ENCODE measurements at places on chromosomes 1 and 21.
A peak's percentile ranks its signal among the peaks of the same experiment; 100 is the strongest.

DNA sequence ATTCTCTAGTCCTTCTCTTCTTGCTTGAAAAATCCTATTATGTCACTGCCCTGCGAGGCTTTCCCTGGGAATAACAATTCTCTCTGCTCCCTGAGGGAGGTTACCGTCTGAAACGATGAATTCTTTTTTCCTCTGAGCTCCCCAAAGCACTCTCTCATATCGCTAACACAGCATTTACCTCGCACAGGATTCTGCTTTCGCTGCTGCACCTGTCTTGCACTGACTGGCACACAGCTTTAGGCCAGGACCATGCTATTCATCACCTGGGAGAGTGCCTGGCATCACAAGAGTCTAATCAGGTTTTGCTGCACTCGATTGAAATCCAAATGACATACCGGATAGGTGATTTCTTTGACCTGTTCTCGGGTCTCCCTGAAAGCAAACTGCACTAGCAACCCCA lies 52.8 kb upstream of the GNG4 start:
- no peak for DNase-seq

DNA sequence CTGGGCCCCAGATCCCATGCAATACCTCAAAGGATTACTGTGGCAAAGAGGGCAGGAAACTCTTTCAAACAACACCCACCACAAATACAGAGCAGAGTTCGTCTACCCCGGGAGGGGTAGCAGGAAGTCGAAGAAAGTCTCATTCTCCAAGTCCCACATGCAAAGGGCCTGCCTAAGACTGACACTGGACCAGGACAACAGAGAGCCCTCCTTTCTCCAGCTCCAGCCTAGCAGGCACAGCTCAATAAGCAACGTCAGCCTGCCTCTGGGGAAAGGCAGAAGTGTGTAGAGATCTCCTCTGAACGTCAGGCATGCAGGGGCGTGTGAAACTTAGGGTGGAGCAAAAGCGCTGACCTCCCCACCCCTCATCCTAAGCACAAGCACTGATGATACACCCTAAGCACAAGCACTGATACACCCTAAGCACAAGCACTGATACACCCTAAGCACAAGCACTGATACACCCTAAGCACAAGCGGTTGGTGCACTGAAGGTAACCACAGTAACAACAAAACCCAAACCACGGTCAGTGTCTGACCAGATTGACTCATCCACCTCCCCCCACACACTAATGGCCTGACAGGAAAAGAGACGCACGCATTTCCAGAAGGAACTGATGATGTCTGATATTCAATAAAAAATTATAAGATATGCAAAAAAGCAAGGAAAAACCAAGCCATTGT lies 1.3 kb downstream of the KRTAP12-3 start:
- peak; percentile 15 for DNase-seq

GRCh38 chr1:205044741-205045140 lies 1.7 kb downstream of the CNTN2 start:
- no peak for DNase-seq

DNA sequence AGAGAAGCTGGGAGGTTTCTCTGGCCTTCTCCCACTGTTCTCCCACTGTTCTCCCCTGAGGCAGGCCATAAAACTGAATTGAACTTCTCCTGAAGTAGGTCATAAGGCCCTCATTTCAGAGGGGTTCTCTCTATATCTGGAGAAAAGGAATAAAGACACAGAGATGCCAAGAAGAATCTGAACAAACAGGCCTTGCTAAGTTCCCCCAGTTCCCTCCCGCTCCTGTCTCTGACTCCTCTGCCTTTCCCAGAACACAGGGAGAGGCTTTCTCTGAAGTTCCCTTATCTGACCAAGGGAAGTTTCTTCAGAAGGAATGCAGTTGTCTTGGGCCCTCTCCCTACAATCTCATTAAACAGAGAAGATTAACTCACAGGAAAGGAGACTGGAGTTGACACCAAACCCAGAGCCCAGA lies 83.4 kb downstream of the SLC16A1 start:
- peak; percentile 69 for DNase-seq

DNA sequence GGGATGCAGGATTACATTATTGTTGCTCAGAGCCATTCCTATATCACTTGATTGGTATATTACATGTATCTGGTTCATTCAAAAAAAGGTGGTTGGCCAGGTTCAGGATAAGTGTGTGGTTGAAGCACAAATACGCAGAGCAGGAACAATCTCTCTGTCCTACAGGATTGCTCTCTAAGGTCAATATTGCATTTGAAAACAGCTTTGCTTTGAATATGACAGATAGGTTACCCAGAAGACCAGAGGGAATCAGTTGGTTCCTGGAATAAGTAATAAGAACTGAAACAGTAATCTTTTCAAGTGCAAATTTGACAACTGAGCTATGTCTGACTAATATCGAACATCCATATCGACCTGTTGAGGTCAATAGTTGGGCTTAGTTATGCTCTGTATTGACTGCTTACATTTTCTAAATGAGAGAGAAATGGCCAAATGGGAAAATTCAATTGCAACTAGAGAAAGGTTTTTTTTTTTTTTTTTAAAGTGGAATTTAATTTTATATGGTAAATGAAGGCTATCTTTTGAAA lies 176.8 kb downstream of the ATP6V1G3 start:
- DNase-seq = no peak

- peak; percentile 100 for DNase-seq
Observed at GRCh38 chr1:112998592-112999235, 42.7 kb upstream of the SLC16A1 start.

DNA sequence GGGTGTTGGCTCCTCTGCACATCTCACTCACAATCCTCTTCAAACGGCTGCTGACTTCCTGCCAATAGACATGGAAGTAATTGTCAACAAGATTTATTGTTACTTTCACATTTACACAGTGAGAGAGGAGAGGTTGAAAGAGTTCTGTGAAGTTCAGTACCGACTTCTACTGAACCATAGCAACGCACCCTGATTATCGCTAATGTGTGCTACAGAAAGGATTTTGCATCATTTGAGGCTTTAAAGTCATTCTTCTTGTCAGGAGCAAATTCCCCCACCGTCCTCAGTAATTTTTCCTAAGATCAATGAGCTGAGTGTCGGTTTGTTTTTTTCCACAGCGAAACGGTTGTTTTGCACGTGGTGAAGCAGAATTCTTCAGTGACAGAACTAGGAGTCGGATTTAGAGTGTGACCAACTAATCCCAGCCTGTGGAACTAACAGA lies 361.0 kb downstream of the ADGRL2 start:
- DNase-seq = peak; percentile 6

DNA sequence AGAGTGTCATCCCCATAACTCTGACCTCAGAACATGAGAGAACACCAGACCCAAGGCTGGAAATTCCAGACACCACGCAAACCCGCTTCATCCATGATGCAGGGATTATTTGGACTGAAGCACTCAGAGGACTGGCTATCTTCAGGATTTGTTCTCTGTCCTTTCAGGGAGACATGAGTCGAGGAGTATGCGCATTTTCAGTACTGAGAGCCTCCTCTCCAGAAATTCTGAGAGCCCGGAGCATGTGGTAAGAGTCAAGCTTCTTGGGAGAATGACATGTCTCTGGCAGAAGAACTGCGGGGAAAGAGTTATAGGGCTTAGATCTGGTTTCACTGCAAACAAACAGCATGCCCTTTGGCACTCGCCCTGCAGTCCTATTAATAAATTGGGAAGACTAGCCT lies 6.9 kb downstream of the LAX1 start:
- no peak for DNase-seq

- DNase-seq = no peak
Observed at GRCh38 chr1:236907205-236907604, 97.0 kb downstream of the MT1HL1 start.

DNA sequence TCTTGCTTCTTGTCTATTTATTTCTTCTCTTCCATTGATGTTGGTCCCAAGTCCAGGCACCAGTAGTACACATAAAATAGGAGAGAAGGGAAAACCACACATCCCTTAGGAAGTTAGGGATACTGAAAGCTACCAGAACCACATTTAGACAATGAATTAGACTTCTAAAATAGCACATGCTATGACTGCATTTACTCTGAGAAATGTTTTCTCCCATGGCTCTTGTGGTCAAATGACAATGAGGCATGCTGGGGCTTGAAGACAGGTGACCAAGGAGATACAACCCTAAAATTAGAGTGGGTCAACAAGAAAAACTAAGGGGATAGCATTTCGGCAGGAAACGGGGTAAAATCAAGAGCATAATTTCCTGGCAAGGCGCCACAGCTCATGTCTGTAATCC lies 17.1 kb downstream of the MTOR start:
- no peak for DNase-seq

DNA sequence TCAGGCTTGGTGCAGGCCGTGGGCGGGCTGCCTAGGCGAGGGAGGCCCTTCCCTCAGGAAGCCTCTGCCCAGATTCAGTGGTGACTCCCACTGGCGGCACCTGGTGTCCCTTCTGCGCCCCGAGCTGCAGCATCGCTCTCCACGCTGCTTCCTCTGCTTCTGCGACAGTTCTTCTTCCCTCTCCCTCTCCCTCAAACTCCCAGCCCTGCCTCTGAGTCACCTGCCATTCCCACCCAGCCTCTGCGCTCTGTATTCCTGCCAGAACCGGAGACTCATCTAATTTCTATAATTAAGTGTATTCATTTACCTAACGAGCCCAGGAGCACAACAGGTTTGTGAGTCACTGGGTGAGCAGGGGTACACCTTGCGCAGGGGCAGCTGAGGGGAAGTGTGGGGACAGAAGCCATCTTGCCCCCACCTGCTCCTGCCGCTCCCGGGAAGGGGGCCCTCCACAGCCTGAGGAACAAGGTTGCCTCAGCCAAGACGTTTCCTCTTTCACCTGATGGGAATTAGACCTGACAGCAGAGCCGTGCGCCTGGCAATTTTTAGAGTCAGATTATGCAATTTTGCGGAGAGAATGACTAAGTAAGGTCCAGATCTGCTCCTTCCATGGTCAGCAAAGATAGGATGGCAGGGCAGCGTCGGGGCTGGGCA lies 19.4 kb downstream of the KCNC4 start:
- DNase-seq = peak; percentile 90

GRCh38 chr1:79711001-79711431 lies 704.5 kb upstream of the ADGRL4 start:
- DNase-seq = peak; percentile 60

- DNase-seq = peak; percentile 15
Observed at GRCh38 chr1:192949783-192950182, 109.4 kb downstream of the UCHL5 start.

GRCh38 chr1:90746857-90747256 lies 29.8 kb upstream of the BARHL2 start:
- DNase-seq = no peak

DNA sequence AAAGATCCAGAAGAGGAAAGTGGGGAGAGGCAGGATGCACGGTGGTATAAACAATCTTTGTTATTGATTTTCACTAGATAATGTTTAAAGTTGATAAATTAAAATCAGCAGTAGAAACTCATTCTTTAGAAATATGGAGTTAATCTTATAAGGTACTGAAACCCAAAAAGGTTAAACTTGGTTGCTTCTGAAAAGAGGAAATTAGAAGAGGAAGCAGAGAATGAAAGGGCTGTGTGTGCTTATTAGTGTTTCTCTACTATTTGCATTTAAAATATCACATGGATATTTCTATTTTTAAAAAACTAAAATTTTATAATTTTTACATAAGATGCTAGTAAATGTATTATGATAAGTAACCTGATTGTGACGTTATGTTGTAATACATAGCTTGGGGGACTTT lies 24.4 kb downstream of the C1orf141 start:
- DNase-seq = no peak
